ENCODE measurements at places on chromosomes 4 and X.
A peak's percentile ranks its signal among the peaks of the same experiment; 100 is the strongest.

DNA sequence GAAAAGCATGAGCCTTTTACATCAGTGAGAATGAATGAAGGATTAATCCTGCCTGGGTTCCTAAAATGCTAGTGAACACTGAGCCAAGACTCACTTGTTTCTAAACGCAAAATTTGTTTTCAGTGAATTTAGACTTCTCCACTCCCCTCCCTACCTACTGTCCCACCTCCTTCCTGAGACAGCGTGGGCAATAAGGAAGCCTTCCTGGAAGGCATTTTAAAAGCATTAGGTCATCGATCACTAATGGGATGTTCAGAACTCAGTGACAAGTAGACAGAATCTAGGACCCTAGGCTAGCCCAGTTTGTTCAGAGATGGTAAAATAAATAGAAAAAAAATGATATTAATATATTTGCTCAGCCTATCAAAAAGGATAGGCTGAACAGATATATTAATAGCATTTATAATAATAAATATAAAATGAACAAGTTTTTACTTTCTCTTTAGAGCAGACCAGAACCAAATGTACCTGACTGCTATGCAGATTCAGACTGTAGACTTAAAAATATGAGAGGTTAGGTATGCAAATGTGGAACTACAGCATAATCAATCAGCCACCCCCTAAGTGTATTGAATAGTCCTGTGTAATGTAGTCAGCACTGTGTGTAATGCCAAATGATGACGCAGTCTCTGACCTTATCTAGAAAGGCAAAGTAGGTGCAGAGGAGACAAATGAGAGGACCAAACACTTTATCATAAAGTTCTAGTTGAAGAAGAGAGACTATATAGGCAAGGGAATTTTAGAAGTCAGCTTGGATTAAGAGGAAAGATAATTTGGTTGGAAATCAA, 331.1 kb downstream of the GPAT3 start:
- no peak for DNase-seq

- no peak for DNase-seq
These were observed 43.9 kb downstream of the TMEM154 start for GRCh38 chr4:152635851-152636250.

DNA sequence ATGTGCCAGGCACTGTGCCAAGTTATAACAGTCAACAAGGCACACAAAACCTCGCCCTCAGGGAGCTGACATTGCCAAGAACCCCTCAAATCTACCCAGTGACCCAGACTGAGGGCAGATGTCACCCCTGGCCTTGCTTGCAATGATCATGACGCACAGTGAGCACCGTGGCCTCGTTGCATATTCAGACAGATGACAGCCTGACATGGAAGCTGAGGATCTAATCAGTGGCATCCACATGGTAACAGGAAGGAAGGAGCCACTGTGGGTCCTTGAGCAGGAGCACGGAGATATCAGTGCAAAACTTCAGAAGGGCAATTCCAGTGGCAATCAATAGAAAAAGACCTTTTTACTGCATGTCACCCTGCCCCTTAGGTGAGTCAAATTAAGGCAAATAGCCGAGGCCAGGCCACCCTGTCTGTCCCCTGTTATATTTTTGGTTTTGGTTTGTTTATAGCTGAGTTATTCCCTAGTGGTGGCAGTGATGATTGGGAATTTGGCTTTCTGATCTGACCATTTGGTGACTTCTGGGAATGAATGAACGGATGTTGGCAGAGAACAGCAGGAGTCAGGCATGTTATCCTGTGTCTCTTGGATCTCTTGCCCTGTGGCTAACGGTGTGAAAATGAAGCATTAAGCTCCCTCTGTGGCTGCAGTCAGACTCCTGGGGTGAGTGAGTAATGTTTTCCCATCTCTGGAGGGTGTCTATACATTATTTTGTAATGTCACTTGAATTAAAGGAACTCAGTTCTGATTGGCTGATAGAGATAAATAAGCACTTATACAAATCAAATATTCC, 20.4 kb downstream of the WDR13 start:
- DNase-seq, result no peak

DNA sequence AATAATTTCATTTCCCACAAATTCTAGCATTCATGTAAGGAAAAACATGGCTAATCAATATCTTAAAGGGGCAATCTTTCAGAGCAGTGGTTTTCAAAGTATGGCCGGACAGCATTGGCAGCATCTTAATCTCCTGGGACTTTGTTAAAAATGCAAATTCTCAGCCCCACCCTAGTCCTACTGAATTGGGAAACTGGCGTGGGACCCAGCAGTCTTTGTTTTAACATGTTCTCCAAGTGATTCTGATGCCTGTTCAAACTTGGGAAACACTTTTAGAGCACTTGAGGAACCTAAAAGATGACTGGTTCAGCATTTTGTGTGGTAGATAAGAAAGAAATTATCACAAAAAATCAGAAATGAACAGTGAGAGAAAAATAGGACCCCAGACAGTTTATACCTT, 65.7 kb downstream of the ZFX start:
- no peak for DNase-seq

- DNase-seq, result no peak
These were observed 34.8 kb downstream of the PHOX2B start for GRCh38 chr4:41713768-41714167.

- peak; percentile 21 for DNase-seq
These were observed 69.8 kb downstream of the BMPR1B start for GRCh38 chr4:94827481-94828110.

DNA sequence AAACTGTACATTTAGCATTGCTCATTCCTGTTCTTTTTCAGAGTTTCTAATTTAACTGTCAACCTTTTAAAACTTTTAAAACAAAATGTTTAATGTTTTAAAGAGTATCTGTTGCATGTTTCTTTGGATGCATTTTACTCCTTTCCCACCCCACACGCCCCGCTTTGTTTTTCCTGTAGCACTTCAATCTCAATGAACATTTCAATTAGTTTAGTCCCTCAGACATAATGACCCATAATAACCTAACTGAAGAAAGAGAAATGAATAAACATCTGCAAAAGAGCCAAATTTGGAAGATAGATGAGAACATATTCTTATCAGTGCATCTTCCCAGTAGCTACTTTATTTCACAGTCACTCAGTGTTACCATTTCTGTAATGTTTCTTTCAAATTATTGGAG, 7.5 kb downstream of the PCDH10 start:
- no peak for DNase-seq

DNA sequence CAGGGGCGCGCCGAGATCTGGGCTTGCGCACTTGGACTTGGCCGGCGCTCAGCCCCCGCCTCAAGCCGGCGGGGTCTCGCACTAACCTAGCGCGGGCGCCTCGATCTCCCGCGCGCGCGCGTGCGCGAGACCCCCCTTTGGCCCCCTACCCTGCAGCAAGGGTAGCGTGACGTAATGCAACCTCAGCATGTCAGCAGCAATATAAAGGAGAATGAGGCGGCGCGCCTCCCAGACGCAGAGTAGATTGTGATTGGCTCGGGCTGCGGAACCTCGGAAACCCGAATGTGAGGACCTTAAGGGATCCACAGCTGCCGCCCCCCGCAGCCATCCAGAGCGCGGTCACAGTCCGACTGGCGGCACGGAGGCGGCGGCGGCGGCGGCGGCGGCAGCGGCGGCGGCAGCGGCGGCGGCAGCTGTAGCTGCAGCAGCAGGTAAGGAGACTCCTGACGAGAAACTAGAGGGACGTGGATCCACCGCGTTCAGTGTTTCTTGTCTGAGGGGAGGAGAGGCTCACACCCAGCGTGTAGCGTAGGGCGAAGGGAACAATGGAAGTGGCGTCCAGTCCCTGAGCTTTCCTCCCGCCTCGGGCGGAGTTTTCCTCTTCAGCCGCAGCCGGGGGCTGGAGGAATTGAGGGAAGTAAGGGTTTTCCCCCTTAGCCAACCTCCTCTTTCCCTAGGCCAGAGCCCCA, at the start of the genes SATL1 and ZNF711:
TSS of gene SATL1 (minus strand) at position 19 of the 689 bp plus-strand sequence. CDS start 134,811 bp downstream, outside the sequence.
TSS of gene ZNF711 (plus strand) at position 231 of the 689 bp plus-strand sequence. CDS start 3,582 bp downstream, outside the sequence.
- DNase-seq, result no peak

DNA sequence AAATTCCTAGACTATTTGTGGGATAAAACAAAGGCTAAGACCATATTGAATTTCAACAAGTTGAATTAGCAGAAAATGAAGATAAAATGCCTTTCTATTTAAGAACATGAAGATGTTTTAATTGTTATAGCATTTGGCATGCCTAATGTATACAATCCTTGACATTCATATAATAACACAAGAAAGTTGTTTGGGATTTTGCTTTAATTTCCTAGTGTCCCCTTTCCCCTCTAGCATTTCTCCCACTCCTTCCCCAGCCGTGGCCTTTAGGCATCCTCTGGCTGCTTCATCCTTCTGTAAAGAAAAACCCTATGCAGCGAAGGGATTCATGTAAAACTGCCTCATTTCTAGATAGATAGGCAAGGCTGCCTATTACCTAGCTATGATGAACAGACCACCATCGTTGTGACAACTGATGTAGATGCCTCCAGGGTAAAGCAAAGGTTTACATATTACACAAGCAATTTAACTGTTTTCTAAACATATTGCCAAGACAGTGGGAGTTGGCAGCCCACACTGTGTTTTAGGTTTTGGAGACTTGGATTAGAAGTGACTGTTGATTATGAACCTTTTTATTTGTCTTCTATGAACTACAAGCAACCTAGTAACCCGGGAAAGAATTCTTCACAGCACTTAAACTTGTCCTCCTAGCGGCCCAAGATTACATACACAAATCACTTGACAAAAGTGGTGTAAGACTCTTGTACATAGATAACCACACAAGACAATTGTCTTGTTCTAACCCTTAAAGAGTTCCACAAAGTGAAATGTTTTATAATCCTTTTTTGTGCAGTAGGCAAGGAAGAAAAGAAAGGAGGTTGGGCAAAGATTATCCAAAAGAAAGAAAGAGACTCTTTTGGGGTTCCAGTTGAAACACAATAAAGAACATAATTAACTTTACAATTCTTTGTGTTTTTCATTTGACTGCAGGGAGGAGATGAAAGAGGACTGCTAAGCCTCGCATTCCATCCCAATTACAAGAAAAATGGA, 59.9 kb downstream of the HHIP start:
- DNase-seq, result no peak

DNA sequence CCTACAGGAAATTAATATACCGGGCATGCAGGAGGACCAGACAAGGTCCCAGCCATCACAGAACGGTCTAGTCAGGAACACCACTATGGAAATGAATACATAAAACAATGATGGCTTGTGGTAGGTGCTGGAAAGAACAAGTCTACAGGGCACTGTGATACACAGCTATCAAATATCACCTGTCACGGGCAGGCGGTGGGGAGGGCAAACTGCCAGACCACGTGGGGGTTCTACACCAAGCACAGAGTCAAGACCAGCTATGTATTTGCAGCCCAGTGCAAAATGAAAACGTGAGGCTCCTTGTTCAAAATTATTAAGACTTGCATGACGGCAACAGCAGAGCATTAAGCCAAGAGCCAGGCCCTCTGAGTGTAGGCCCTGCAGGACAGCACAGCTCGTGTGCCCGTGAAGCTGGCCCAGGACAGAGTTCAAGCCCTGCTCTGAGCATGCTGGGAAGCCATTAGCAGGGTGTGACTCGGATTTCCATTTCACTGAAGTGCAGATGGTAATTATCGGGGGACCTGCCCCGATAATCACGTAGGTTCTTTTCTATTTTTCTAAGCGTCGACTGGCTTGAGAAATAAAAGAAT, 83.6 kb downstream of the JAKMIP1 start:
- DNase-seq, result no peak

GRCh38 chr4:76694056-76694455, 203.9 kb downstream of the SOWAHB start:
- DNase-seq, result no peak

DNA sequence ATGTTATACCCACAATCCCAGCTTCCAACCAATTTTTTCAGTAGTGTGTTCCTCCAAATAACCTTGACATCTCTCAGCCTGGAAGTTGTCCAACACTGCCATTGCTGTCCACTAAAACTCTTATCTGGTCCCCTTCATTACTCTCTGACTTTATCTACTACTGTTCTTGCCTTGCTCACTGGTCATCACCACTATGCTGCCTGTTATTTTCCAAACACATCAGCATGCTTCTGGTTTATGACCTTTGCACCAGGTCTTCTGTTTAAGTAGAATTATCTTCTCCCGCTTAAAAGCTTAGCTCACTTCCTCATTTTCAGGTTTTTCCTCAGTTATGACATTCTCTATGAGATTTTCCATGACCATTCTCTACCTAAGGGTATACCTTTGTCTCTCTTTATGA, 5.5 kb downstream of the ELMOD2 start:
- no peak for DNase-seq

GRCh38 chr4:27178061-27178460, 317.4 kb downstream of the STIM2 start:
- DNase-seq, result no peak

GRCh38 chr4:26048950-26049349, 134.9 kb downstream of the SMIM20 start:
- DNase-seq, result no peak

GRCh38 chr4:59973492-59973891, 1226.6 kb upstream of the ADGRL3 start:
- DNase-seq, result no peak

- DNase-seq, result no peak
These were observed 97.9 kb upstream of the EOLA2 start for GRCh38 chrX:150036181-150036580.

GRCh38 chrX:28498658-28499057, 88.6 kb upstream of the IL1RAPL1 start:
- no peak for DNase-seq

- no peak for DNase-seq
These were observed 470.5 kb downstream of the PCDH7 start for GRCh38 chr4:31190671-31191070.

DNA sequence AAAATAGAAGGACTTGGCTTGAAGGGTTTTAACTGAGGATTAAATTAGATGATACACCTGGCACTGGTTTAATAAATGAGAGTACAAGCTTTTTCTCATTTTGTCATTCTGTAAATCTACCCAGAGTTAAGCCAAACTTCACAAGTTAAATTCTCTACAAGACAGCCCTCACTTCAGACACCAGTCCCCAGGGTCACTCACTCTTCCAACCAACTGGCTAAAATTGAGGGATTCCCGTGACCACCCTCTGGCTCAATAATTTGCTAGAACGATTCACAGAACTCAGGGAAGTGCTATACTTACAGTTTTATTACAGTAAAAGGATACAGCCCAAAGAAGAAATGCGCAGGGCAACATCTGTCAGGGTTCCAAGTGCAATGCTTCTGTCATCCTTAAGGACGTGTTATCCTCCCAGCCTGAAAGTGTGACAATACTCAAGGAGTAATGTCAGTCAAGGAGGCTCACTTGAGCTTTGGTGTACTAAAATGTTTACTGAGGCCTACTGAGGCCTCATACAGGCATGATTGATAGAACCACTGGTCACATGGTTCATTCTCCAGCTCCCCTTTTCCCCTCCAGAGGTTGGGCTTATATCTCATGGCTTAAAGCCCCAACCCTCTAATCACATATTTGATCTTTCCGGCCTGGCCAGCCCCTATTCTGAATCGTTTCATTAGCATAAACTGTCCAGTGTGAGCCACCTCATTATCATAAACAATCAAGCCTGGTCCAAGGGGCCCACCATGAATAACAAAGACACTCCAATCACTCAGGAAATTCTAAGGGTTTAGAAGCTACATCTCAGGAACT, 9.6 kb upstream of the TMSB4X start:
- DNase-seq, result no peak

- DNase-seq, result no peak
These were observed 108.5 kb downstream of the PHKA2 start for GRCh38 chrX:18875256-18875878.

- no peak for DNase-seq
These were observed 917.1 kb downstream of the RAPGEF2 start for GRCh38 chr4:160019936-160020335.

GRCh38 chrX:65985922-65986588, 53.8 kb downstream of the VSIG4 start:
- peak; percentile 0 for DNase-seq

GRCh38 chr4:76589402-76589801, 154.4 kb downstream of the SHROOM3 start:
- DNase-seq, result peak; percentile 76

Measured in AG04449 (cell line).